ENCODE measurements at places on chromosomes 3 and 15. TPM values are rescaled to one million over a fixed set of nuclear protein-coding genes. Genes with fewer than 3 reads are reported as not detected.

GRCh38 chr15:90957791-90958190, 3.1 kb downstream of the RCCD1 start:
- no peak for DNase-seq

Gene SPTSSB
- not detected for total RNA-seq

GRCh38 chr3:191296041-191296541, 33.1 kb upstream of the CCDC50 start:
- DNase-seq, result no peak

GRCh38 chr3:16499351-16499750, 14.1 kb downstream of the RFTN1 start:
- no peak for DNase-seq

- DNase-seq, result no peak
Measured at GRCh38 chr3:40754994-40755393, 230.2 kb downstream of the ZNF621 start.

DNA sequence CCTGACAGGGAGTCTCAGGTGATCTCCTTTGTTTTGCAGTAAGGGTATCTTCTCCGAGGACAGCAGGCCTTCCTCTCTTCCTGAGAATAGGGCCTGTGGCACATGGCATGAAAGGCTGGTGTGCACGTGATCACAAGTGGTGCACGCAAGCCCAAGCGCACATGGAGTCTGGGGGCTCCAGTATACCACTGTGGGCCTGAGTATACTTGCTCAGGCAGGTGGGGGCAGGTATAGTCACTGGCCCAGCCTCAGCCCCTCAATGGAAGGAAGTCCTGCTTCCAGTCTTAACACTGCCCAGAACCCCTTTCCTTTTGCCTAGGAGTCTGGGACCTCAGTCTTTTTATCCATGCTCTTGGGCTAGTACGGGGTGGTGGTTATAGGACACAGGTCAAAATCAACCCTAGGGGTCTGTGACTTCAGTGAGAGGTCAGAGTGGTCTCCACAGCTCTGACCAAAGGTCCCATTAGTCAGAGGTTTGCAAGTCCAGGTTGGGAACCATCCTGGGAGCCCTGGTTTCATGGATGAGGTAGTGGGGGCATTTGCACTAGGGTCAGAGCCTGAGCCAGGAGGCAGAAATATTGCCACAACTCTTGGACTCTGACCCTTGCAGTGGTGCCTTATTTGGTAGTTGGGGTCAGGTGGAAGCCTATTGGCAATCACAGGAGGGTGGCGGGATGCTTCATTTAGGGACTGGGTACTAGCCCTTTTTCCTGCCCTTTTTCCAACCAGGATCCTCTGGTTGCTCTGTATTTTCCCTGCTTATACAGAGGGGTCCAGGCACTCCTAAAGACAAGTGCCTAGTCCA, 823 bp upstream of the CCDC71 start:
- no peak for DNase-seq

Gene SIDT1
- 11.5 TPM for total RNA-seq

GRCh38 chr3:14537590-14538450, 2.3 kb downstream of the GRIP2 start:
- no peak for DNase-seq

- DNase-seq, result no peak
Measured at GRCh38 chr3:173730391-173730790, 332.8 kb downstream of the NLGN1 start.
